Psoas muscle (tissue), 8 donors: ENCODE measurements at places on chromosomes 4 and X. TPM values are rescaled to one million over a fixed set of nuclear protein-coding genes. Genes with fewer than 3 reads are reported as not detected.

GRCh38 chrX:24979081-24979480, 36.7 kb downstream of the ARX start:
- no peak for DNase-seq

DNA sequence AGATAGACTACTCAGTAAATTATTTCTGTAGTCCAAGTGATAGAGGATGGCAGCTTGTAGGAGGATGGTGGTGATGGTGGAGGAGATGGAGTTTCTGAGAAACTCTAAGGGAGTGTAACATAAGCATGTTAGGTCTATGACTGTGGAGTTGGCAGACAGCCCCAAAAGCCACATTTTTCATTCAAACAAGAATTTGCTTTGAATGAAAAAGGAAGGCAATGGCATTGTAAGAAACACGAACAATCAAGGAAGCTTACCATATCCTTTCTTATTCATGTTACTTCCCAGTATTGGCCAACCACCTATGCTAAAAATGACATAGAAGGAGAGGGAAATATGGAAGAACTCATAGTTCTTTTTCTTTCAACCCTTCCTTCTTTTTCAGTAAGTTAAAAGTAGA, 18.7 kb upstream of the SEC24B start:
- no peak for DNase-seq

FOXP3 gene
- not detected for total RNA-seq

KLF8 gene
- total RNA-seq: 5.0 TPM

DNA sequence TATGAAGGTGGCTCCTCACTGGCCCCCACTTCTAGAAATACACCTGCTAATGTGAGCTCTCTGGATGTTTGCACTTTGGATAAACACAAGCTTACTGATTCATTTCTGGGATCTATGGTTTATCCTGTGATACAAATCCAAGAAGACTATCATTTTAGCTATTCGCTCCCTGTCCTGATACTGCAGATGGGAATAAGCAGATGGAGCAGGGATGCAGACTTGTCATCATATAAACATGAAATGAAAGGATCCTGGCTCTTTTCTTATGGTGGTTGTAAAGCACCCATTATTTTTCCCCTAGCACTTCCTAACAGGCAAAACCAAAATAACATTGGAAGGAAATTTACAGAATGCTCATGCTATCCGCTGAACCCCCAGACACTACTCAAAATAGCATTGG, 162.9 kb upstream of the NOCT start:
- no peak for DNase-seq

DNA sequence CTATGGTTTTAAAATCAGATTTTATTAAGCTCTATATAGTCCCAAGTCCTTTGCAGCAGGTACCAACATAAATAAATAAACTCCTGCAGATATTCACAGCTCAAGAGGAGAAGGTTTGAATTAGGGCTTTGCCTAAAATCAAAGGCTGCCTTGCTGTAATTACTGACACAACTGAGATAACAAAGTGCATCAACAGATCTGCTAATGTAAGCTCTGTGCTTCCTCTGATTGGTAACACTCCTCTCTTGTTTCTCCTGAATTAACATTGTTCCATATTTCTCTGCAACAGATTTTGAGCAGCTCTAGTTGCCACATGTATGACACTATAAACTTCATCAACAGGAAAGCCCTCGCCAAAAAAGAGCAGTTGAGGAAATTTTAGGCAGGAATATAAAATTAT, 193.6 kb downstream of the SLC39A8 start:
- DNase-seq: no peak

CRMP1 gene
- total RNA-seq: 0.89 TPM

TNMD gene
- 0.69 TPM for total RNA-seq

GRCh38 chr4:108292229-108292628, 123.5 kb upstream of the LEF1 start:
- DNase-seq: no peak

ADH7 gene
- total RNA-seq: not detected

DNA sequence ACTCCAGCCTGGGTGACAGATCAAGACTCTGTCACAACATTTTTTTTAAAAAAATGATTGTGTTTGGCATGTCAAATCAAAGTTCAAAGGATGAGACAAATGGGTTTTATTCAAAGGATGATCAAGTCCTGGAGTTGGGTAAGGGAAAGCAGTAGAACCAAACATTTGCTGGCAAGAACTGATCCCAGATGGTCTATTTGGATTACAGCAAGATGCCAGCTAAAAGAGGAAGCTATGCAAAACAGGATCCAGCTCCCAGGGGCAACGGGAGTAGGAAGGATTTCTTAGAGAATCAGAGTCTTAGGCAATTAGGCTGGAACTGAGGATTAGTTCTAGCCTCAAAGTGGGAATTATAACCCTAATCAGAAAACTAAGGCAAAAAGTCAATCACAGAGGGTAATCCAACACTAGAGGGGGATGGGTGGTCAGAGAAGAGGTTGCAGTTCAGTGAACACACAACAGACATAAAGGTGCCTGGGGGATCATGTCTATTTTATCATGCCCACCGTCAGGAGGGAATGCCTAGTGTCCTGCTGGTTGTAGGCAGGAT, 133.0 kb upstream of the PLS3 start:
- no peak for DNase-seq

GRCh38 chrX:17531500-17531899, 156.5 kb downstream of the NHS start:
- DNase-seq: no peak

GRCh38 chr4:58214376-58214775, 1104.2 kb upstream of the IGFBP7 start:
- DNase-seq: no peak

CNKSR2 gene
- total RNA-seq: 0.11 TPM

- no peak for DNase-seq
Measured at GRCh38 chr4:101217353-101218031, 129.8 kb downstream of the PPP3CA start.

- peak; percentile 23 for DNase-seq
Measured at GRCh38 chr4:147590249-147590920, 26.8 kb upstream of the TMEM184C start.

DNA sequence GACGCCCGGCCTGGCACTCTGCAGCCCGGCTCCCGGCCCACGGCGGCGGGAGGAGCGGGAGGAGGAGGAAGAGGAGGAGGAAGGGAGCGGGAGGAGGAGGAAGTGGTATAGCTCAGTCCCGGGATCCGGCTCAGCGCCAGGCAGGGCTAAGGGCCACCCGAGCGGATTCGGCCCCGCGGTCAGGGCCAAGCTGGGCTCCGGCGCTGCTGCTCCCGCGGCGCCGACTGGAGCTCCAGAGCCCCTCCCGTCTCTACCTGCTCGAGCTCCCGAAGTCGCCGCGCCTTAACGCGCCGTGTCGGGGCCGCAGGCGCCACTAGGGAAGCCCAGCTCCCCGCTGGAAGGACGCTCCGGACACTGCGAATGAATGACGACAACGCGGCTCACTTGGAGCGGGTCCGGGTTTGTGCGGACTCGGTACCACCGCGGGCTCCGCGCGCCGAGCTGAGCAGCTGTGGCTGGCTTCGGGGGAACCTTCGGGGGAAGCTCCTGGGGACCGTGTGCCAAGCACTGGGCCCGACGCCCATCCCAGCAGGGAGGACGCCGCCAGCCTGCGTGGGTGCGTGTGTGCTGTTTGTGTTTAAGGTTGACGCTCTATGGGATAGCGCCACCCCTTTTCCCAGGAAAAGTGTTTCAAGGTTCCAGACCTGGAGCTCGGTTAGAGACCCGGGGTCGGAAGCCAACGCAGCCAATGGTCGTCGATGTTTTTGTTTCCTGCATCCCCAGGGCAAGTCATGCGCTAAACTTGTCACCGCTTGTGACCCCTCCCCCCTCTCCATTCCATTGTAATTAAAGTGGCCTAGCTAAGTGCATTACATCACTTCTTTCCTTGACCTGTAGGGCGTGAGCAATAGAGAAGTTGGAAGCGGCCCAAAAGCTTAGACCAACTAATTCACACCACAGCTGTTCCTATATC, at the start of gene TBC1D9:
TBC1D9 (minus strand) TSS at position 67 of the 913 bp plus-strand sequence. CDS start 340 bp downstream, outside the sequence.
- DNase-seq: peak; percentile 69

TDO2 gene
- total RNA-seq: 0.21 TPM

GRCh38 chr4:19486400-19486799, 765.3 kb upstream of the SLIT2 start:
- DNase-seq: no peak

DNA sequence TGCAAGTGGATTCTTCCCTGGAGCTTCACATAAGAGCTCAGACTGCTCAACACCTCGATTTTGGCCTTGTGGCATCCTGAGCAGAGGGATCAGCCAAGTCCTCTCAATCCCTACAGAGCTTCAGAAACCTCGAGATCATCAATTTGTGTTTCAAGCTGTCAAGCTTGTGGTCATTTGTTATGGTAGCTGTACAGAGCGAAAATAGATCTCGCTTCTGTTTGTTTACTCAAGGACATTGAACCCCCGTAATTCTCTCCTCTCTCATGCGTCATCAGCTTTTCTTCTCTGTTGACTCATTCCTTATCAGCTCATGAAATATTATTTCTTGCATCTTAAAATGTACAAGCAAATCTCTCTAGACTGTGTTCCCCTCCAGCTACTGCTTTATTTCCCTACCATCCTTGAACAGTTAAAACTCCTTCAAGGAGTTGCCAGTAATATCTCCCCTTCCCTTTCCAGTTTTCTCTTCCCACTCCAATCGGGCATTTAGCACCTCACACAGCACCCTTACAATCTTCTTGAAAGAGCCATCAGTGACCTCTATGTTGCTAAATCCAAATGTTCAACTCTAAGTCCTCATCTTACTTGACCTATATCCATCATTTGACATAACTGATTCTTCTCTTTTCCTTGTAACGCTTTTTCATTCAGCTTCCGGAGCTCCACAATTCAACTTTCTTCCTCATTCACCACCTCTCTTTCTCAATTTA, 106.2 kb upstream of the FAT1 start:
- DNase-seq: no peak

GRCh38 chr4:155639704-155640523, 26.7 kb upstream of the GUCY1A1 start:
- DNase-seq: no peak

DNA sequence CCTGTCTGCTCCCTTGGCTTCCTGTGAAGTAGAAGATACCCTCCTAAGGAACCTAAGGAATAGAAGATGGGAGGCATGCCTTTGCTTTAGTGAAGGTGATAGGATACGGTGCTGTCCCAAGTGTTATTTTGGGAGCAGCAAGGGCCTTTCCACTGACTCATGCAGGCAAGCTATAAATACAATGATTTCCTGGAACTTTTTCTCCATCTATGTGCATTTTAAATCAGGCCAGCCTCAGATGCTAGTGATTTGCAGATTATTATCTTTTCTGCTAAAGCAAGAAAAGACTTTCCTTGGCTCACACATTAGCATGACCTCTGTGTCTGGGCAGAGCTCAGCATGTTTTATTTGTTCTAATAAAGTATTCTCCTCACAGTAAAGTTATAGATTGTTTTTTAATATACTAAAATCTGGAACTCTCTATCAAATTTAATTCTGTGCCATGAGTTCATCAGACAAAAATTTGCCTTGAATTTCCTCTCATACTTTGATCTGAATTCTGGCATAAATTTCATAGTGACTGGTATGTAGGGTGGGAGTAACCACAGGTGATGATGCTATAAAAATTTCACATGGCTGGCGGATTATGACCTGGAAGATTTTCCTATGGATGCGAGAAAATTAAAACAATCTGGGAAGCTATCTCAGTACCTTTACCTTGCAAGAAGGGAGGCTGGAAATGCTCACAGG, 131.7 kb downstream of the REPS2 start:
- DNase-seq: no peak

DNA sequence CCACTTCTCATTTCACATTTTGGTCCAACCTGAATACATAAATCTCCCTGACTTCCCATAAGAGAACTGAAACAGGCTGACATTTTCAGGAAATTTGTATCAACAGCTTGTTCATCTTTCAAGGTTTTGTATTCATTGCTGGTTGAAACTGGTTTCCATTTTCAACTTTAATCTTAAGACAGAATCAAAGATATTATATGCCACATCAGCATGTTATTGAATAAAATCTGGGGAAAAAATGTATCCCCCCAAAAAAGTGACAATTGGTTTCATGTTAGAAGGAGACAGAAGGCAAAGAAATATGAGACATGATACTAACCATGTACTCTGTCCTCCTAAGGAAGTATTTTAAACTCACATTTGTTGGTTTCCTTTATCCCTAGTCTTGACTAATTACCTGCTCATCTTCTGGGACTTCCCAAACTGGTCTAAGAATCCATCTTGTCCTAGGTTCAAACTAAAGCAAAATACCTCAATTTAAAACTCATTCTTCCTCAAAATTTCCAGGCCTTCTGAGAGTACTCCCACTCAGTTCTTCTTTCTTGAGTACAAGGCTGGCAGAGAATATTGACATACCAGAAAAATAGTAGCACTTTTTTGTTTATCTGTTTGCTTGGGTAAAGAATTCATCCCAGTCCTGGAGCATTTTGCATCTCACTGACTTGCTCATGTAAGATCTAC, 3.1 kb upstream of the ANTXR2 start:
- no peak for DNase-seq

PLK4 gene
- total RNA-seq: 0.42 TPM

GRCh38 chr4:49044270-49044669, 58.2 kb downstream of the CWH43 start:
- no peak for DNase-seq

MAGEA10 gene
- not detected for total RNA-seq

GRCh38 chrX:2446815-2447214, 54.0 kb downstream of the DHRSX start:
- DNase-seq: no peak

DNA sequence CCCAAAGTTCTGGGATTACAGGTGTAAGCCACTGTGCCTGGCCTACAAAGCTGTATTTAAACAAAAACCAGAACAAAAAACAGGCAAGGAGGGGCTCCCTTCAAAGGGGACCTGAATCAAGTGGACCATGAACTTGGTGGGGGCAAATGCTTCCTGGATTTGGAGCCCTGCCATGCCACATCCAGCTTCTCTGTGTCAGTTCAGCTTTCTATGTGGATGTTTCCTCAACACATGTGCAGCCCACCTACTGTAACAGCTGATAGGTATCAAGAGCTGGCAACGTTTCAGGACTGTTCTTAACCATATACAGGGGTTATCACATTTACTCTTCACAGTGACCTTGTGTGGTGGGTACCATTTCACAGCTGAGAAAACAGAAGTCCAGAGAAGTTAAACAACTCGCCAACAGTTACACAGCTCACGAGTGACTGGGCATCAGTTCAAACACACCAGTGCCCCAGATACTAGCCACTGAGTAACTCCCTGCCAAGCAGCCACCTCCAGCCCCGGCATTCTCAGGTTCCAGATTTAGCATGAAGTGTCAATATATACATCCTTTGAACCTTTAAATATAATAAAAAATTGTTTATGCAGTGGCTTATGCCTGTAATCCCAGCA, 7.5 kb downstream of the GPR143 start:
- DNase-seq: no peak

CT45A1 gene
- not detected for total RNA-seq

DNA sequence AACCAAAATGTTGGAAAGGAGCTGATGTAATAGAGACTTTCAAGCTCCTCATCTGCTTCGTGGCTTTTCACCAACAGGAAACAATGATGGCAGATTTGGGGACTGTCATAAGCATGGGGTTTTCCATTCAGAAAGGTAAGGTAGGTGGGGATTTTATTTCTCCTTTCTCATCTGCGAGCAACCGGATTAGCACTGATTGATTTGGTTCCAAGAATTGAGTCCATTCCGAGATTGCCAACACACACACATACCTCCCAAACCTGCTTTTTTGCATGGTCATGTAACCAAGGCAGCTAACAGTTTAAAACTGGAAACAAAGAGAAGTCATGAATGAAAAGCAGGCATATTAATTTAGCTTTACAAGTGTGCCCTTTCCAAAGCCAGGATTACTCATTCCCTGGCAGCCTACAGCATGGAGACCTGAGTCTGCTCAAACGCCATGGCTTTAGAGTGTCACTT, 63.0 kb upstream of the LNX1 start:
- no peak for DNase-seq
